A549 (cell line): ENCODE measurements at places on chromosomes 7 and 10. TPM values are rescaled to one million over a fixed set of nuclear protein-coding genes. Genes with fewer than 3 reads are reported as not detected.

HMX3 gene
- not detected in 3 replicates for polyA plus RNA-seq

CLDN4 gene
- 1.3 to 1.5 TPM (median 1.5 TPM) in 3 replicates for polyA plus RNA-seq

GNAT3 gene
- not detected in 3 replicates for polyA plus RNA-seq

BTBD16 gene
- polyA plus RNA-seq: 0.32 to 0.69 TPM (median 0.35 TPM) in 3 replicates

SLC26A3 gene
- not detected in 3 replicates for polyA plus RNA-seq

C7orf57 gene
- polyA plus RNA-seq: 0.04 to 0.09 TPM (median 0.04 TPM) in 3 replicates

STMP1 gene
- polyA plus RNA-seq: 25.2 to 33.0 TPM (median 32.1 TPM) in 3 replicates

TDRD1 gene
- polyA plus RNA-seq: not detected in 3 replicates

TMEM178B gene
- 0.84 to 1.1 TPM (median 0.88 TPM) in 3 replicates for polyA plus RNA-seq

MUC3A gene
- polyA plus RNA-seq: 6.9 to 8.1 TPM (median 7.3 TPM) in 3 replicates

NKX2-3 gene
- 0.05 TPM in 1 of 3 replicates, not detected in the others for polyA plus RNA-seq

ACTL6B gene
- not detected in 3 replicates for polyA plus RNA-seq

SVIL gene
- 9.6 to 12.1 TPM (median 12.0 TPM) in 3 replicates for polyA plus RNA-seq

DNAJC2 gene
- 46.5 to 55.8 TPM (median 48.8 TPM) in 3 replicates for polyA plus RNA-seq

NME8 gene
- polyA plus RNA-seq: not detected in 3 replicates

FAM237B gene
- polyA plus RNA-seq: not detected in 3 replicates

ACTR3C gene
- polyA plus RNA-seq: 0.43 to 0.58 TPM (median 0.54 TPM) in 3 replicates

CHRM2 gene
- polyA plus RNA-seq: not detected in 3 replicates

SCART1 gene
- polyA plus RNA-seq: 0.32 to 0.42 TPM (median 0.37 TPM) in 3 replicates
